Stimulated activated CD4-positive, alpha-beta T cell treated with anti-CD3 and anti-CD28 coated beads, Interleukin-1b, Interleukin-23, amount 100 ng/mL, for 1 hour (primary cell): ENCODE measurements at places on chromosomes 3 and 15.

DNA sequence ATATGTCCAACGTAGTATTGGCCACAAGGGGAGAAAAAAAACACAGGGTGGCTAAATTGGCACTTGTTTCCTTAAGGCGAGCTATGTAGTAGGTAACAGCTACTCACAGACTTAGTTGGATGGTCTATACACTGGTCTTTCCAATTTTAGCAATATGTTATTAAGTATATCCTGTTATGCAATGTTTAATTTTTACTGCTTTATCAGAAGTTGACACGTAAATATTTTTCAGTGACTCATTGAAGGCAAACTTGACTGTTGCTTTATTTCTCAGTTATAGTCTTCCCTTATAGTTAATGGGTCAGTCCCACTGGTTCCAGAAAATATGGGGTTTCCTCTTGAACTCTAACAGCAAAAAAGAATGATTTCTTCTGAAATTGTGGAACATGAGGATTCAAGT, 46.5 kb downstream of the ADPGK start:
- no peak for DNase-seq

DNA sequence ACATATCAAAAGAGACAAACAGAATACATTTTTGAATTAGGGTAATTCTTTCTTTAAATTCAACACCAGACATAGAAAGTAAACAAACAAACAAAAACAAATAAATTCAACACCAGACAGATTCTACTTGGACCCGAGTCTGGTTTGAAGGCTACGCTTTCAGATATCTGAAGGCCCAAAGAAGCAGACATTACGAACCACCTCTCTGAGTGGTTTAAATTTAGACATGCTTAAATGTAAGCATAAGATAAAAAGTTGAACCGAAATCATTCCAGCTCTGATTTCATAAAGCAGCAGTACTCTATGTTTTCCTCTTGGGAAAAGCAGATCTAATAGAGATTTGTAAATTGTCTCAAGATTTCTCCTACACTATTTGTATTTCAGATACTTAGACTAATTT, 29.9 kb downstream of the UBA5 start:
- DNase-seq = no peak

GRCh38 chr3:64687086-64687780, 567 bp downstream of the ADAMTS9 start:
- DNase-seq = no peak

- DNase-seq = no peak
Observed at GRCh38 chr3:147514366-147515160, 105.4 kb downstream of the ZIC1 start.

DNA sequence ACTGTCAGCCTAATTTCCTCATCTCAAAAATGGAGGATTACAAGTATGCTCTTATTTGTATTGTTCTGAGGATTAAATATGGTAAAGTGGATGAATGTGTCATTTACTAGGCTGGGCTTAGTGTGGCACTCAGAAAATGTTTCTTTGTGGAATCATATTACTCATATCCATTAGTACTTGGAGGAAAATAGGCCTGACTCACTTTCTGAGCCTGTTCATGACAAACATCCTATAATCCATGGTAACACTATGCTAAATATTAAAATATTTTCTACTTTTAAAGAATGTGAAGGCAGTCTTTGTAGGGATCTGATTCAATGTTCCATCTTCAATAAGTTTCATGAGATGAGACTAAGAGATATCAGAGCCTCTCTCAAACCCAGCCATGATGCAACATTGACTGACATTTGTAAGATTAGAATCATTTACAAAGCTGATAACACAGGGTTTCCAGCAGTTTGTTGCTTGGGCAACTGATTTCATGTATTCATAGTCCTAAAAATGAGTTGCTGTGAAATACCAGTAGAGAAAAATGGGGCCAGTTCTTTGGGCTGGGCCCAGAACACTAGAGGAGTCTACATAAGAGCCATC, 1048.5 kb downstream of the NTRK3 start:
- no peak for DNase-seq

- no peak for DNase-seq
Observed at GRCh38 chr15:63474810-63475316, 29.5 kb upstream of the USP3 start.

- no peak for DNase-seq
Observed at GRCh38 chr15:20344601-20345400, 196.8 kb downstream of the GOLGA6L6 start.

GRCh38 chr3:136979684-136980083, 21.9 kb downstream of the IL20RB start:
- DNase-seq = no peak

GRCh38 chr3:49553324-49553691, 969 bp upstream of the BSN start:
- no peak for DNase-seq

DNA sequence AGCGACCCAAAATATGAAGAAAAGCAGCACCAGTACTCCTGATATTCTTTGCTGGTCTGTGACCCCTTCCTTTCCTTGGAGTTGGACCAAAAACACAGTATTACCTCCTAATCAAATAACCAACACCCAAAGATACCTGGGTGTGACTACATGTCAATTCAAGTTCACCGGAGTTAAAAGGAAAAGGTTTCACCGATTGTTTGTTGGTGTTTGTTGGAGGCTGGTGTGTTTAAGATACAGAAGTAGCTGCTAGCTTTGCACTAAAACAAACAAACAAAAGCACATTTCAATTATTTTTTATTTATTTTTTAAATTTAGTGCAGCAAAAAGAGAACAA, 81.5 kb downstream of the MYO1E start:
- no peak for DNase-seq

- DNase-seq = no peak
Observed at GRCh38 chr3:169662843-169663160, 710 bp downstream of the MECOM start.

- no peak for DNase-seq
Observed at GRCh38 chr15:70234256-70234905, 136.7 kb upstream of the TLE3 start.

DNA sequence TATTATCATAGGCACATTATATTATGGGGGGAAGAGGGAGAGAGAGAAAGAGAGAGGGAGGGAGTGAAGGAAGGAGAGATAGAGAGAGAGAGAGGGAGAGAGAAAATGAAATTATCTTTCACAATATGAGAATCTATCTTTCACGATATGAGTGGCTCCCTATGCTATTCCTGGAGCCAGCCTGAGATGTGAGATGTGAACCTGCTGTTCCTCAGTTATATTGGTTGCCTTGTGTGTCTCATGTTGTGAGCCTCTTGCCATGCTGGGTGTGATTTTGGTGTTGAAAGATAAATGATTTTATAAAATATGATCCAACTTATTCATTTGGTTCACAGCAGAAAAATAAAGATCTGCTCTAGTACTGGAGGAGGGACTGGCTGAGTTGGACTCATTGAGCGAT, 148.7 kb downstream of the PPM1L start:
- no peak for DNase-seq

DNA sequence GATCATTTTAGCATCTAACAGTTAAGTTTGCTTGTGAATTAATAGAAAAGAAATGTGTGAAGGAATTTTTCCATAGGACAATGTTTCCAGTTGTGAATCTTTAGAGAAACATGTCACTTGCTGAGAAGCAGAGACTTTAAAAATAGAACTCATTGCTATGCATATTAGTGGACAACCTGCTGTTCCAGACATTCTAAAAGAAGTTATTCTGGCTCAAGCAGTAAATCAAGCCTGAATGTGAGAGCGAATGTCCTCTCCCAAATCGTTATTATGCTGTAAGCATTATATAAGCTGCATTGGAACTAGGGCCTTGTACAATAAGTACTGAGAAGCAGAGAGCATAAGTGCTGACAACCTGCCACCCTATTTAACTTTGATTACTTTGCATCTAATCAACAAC, 990.9 kb downstream of the PLOD2 start:
- no peak for DNase-seq
